ENCODE measurements at places on chromosomes 5 and 9.

DNA sequence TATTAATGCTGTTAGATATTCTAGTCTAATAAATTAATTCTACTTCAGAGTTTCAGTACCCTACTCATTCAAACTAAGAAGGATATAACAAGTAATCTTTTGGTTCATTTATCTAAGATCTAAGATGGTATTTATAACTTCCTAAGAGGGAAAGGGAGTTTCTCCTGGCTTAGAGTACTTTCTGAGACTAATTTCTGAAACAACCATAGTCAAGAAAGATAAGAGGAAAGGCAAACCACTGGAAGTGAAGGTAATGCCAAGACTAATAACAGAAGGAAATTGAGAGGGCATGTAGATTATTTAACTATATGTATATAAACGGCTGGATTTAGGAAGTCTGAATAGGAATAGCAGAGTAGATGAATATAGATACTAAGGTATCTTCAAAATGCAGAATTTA lies 112.4 kb upstream of the ACOT12 start:
- DNase-seq, result no peak

DNA sequence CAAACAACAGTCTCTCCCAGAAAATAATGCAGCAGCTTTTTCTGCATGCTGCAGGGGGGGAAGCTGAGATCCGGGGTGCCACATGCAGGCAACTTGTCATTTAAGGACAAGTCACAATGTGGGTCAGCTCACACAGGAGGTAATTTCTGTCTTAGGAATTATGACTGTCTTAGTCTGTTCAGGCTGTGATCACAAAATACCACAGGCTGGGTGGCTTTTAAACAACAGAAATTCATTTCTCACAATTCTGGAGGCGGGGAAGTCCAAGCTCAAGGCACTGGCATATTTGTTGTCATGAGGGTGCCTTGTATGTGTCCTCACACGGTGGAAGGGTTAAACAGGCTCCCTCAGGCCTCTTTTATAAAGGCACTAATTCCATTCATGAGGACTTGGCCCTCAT lies 127.7 kb downstream of the DIRAS2 start:
- no peak for DNase-seq

- DNase-seq, result no peak
These were observed 273.5 kb downstream of the TMEM38B start for GRCh38 chr9:105967797-105968196.

DNA sequence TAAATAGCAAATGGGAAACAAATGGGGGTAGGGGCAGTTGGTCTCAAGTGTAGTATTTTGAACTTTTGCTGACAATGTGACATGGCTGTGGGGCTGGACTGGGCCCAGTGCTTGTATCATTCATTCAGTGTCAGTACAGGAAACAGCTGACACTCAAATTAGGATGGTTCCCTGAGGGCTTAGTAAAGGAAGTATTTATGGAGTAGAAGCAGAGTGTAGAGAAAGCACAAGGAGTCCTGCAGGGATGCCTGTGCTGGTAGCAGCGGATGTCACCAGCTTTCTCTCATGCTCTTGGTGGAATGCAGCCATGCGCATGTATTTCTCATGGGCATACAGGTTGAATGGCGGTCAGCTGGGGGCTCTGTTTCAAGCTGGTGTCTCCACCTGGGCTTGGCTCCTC lies 72.9 kb upstream of the SLC44A1 start:
- no peak for DNase-seq

GRCh38 chr5:932628-933250 lies 40.1 kb downstream of the TRIP13 start:
- no peak for DNase-seq

GRCh38 chr9:120755810-120756434 lies 37.3 kb downstream of the FBXW2 start:
- DNase-seq, result peak; percentile 29

DNA sequence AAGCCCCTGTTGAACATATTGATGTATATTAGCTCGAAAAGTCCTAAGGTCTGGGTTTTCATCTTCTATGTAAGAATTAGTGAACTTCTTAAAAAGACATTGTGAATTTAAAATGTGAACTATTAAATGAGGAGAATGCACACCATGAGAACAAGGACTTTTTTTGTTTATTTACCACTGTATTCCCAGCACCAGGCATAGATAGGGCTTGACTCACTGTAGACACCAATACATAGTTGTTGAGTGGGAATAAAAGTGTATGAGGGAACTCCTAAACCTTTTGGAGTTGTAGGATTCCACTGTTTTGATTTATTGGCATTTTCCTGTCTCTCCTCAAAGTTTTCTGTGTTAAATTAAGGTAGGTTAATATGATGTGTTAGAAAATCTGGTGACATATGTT lies 40.3 kb downstream of the NNT start:
- DNase-seq, result no peak

GRCh38 chr9:16689351-16689938 lies 181.0 kb downstream of the BNC2 start:
- DNase-seq, result no peak

GRCh38 chr5:143636931-143637528 lies 174.9 kb upstream of the HMHB1 start:
- DNase-seq, result no peak

DNA sequence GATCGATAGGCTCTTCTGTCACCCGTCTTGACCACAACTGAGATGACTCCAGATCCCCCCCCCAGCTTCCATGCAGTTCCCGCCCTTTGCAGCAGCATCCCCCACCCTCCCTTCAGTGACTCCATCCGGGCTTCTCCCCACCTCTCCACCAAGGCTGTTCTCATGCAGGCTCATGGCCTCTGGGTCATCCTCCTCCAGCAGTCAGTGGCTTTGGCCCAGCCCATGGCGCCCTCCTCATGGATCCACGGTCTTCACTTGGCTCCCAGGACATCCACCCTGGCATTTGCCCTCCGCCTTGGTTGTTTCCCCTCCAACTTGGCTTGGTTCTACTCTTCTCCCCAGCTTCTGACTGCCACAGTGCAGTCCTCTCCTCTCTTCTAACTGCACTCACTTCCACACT lies 96.7 kb upstream of the RUFY1 start:
- DNase-seq, result no peak

- DNase-seq, result no peak
These were observed 79.2 kb downstream of the RGS3 start for GRCh38 chr9:113542741-113543140.

Data from activated naive CD4-positive, alpha-beta T cell (primary cell).